ENCODE measurements at places on chromosomes 1 and 21.
A peak's percentile ranks its signal among the peaks of the same experiment; 100 is the strongest.

GRCh38 chr1:103489935-103490334 lies 35.6 kb upstream of the RNPC3 start:
- DNase-seq, result no peak

- DNase-seq, result no peak
These were observed 144.3 kb upstream of the C1orf21 start for GRCh38 chr1:184242507-184242943.

DNA sequence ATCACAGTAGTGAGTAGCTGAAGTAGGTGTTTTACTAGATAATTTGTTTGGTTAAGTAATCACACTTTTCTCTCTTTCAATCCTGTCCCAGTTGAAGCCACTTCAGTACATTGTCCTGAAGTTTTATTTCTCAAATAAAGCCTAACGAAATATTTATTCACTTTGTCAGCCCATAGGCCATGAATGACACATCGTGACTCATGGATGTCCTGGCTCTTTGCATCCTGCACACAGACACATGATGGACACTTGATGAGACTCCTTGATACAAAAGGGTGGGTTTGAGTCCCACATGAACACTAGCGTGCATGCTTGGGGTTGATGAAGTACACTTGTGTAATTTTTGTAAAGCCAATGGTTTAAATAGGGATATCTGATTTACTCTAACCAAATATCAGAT lies 22.7 kb upstream of the LAMC2 start:
- DNase-seq, result no peak

DNA sequence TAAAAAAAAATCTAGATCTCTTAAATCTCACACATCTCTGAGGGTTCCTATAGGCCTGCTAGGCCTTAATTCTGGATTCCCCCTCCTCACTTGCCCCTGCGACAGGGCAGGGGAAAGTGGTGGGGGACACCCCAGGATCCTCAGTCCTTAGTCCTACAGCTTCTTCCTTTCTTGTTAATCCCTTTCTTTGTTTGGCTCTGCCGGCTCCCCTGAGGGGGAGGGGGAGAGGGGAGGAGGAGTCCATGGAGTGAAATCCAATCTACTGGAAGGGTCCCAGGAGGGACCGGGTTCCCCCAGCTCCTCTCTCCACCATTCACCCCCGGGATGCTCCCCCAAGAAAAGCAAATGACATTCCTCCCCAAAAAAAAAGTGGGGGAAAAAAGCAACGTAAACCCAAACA lies 8.5 kb downstream of the MEX3A start:
- peak; percentile 63 for DNase-seq

GRCh38 chr1:151495316-151495715 lies 15.9 kb upstream of the CGN start:
- no peak for DNase-seq

GRCh38 chr1:25137106-25137505 lies 95.2 kb downstream of the SYF2 start:
- no peak for DNase-seq

DNA sequence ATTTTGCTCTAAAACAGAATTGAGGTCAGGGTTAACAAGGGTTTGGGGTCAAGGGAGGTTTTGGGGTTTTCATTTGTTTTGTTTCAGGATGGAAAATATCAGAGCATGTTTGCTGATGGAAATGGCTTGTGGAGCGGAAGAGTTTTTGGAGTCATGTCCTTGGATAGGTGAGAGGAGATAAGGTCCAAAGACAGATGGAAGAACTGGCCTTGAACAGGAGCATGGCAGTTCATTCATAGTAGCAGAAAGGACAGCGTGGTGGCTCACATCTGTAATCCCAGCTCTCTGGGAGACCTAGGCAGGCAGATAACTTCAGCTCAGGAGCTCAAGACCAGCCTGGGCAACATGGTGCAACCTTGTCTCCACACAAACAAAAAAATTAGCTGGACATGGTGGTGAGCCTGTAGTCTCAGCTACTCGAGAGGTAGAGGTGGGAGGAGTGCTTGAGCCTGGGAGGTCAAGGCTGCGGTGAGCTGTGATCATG lies 65.1 kb downstream of the MAB21L3 start:
- DNase-seq, result no peak

DNA sequence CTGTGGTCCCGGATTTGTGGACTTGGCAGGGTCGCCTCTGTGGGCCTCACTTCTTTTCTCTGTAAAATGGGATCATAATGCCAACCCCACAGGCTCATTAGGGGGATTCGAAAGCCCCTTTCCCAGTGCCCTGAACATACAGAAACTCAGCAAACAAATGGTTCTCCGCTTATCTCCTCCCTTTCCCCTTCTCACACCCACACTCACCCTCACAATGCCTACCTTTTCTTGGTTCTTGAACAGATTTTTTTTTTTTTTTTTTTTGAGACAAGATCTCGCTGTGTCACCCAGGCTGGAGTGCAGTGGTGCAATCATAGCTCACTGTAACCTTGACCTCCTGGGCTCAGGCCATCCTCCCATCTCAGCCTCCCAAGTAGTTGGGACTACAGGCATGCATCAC lies 175.7 kb downstream of the KAZN start:
- no peak for DNase-seq

- DNase-seq, result no peak
These were observed 5.9 kb downstream of the CDC14A start for GRCh38 chr1:100358210-100358609.

- peak; percentile 92 for DNase-seq
These were observed 780 bp upstream of the RBM15 start for GRCh38 chr1:110338309-110338885.

DNA sequence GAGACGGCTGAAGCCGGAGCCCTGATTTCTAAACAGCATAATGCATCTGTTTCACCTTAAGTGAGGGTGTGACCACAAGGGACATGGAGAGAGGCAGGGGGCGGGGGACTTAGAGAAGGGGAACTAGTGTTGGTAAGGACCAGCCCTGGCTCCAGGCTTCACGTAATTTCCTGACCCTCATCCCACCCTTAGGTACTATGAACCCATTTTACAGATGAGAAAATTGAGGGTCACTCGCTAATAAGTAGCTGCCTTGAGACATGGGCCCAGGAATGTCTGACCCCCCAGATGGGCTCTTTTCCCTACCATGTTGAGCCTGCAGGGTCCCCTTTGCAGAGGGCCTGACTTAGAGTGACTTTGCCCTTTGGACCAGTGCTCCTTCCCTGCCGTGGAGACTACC lies 4.7 kb downstream of the EPHA8 start:
- DNase-seq, result no peak

- no peak for DNase-seq
These were observed 23.6 kb downstream of the HTR6 start for GRCh38 chr1:19688041-19688842.

- no peak for DNase-seq
These were observed 189.7 kb upstream of the ADGRL4 start for GRCh38 chr1:79196211-79196610.

DNA sequence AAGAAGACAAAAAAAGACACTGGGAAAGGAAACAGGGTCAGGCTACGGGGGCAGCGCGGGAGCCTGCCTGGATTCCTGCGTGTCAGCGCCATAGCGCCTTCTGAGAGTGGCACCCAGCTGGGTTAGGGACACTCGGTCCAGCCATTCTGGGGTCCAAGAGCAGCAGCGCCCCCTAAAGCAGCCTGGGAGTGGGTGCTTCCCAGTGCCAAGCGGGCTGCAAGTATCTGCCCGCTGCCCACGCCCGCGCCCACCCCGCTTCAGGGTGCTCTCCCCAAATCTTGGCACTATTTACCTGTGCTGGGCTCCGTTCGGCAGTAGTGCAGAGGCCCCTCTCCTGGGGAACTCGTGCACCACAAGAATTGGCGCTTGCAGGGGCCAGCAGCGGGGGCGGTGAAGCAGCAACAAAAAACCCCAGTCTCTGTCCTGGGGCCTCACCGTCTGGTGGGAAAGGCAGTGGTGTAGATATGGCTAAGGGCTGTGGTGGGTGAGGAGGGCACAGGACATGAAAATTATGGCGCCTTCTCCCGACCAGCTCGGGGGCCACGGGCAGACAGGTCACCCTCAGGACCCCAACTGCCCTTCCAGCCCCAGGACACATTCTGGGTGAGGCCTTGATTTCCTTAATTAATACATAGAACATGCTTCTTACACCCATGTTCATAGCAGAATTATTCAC lies 24.1 kb upstream of the LBR start:
- DNase-seq, result no peak

GRCh38 chr1:33821291-33821690 lies 42.6 kb upstream of the HMGB4 start:
- no peak for DNase-seq

DNA sequence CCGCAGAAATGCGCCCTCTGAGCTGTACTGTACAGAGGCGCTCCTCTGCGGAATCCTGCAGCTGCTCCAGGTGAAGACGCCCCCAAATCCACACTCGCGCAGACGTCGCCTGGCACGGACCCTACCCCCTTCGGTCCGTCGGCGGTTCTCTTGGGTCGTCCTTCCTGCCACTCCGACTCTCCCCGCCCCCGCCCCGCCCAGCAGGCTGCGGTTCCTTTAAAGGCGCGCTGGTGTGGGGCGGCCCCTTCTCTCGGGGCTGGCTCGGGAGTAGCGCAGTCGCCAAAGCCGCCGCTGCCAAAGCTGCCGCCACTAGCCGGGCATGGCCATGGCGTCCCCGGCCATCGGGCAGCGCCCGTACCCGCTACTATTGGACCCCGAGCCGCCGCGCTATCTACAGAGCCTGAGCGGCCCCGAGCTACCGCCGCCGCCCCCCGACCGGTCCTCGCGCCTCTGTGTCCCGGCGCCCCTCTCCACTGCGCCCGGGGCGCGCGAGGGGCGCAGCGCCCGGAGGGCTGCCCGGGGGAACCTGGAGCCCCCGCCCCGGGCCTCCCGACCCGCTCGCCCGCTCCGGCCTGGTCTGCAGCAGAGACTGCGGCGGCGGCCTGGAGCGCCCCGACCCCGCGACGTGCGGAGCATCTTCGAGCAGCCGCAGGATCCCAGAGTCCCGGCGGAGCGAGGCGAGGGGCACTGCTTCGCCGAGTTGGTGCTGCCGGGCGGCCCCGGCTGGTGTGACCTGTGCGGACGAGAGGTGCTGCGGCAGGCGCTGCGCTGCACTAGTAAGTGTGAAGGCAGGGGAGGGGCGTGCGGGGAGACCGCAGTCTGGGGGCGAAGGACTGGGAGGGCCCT lies at the start of gene RASSF5:
Gene RASSF5, plus strand, starts transcription at position 248 of the 846 bp plus-strand sequence. Its CDS starts 72 bp downstream, at position 320.
- DNase-seq, result peak; percentile 75

GRCh38 chr1:78650114-78650660 lies 556 bp downstream of the IFI44 start:
- DNase-seq, result no peak

GRCh38 chr1:107936498-107937481 lies 28.2 kb downstream of the VAV3 start:
- DNase-seq, result no peak

DNA sequence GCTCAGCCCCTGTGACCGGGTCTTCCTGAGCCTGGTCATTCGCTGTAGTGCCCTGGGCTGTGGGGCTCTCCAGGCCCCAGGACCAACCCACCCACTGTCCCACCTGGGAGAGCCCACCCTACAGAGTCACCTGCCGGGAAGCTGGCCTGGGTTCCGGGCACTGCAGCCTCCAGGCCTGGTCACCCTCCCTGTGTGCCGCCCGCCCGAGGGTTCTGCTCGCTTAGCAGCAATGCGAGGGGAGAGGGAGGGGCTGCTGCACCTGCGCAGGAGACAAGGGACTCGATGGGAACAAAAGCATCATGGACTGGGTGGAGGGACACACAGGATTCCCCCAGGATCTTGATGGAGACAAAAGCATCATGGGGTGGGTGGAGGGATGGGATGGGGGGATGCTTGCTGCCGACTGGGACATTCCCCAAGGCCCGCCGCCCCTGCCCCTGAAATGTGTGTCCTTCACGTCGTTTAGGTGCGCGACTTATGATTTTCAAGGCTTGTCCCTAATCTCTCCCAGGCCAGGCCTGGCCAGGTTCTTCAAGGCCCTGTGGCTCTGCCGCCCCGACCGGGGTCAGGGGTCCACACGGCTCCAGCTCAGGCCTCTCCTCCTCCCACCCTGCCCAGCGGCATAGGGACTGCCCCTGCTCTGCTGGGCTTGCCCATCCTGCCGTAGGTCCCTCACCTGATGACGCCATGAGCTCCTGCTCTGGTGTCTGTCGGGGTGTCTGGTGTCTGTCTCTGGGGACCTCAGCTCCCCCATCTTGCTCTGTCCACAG lies 1.7 kb downstream of the KRTAP10-8 start:
- no peak for DNase-seq

- no peak for DNase-seq
These were observed 321.7 kb upstream of the USP25 start for GRCh38 chr21:15408089-15408488.

- DNase-seq, result no peak
These were observed 3.5 kb upstream of the CD244 start for GRCh38 chr1:160866001-160866694.

DNA sequence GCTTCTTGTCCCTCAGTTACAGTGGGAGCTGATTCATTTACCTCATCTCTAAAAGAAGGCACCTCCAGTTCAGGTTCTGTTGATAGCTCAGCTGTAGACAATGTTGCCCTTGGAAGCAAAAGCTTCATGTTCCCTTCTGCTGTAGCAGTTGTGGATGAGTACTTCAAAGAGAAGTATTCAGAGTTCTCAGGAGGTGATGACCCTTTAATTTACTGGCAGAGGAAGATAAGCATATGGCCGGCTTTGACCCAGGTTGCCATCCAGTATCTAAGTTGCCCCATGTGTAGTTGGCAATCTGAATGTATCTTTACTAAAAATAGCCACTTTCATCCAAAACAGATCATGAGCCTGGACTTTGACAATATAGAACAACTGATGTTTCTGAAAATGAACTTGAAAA lies 4.5 kb downstream of the ZBED6 start:
- DNase-seq, result no peak

GRCh38 chr1:111656086-111657017 lies 36.8 kb downstream of the RAP1A start:
- DNase-seq, result peak; percentile 21

DNA sequence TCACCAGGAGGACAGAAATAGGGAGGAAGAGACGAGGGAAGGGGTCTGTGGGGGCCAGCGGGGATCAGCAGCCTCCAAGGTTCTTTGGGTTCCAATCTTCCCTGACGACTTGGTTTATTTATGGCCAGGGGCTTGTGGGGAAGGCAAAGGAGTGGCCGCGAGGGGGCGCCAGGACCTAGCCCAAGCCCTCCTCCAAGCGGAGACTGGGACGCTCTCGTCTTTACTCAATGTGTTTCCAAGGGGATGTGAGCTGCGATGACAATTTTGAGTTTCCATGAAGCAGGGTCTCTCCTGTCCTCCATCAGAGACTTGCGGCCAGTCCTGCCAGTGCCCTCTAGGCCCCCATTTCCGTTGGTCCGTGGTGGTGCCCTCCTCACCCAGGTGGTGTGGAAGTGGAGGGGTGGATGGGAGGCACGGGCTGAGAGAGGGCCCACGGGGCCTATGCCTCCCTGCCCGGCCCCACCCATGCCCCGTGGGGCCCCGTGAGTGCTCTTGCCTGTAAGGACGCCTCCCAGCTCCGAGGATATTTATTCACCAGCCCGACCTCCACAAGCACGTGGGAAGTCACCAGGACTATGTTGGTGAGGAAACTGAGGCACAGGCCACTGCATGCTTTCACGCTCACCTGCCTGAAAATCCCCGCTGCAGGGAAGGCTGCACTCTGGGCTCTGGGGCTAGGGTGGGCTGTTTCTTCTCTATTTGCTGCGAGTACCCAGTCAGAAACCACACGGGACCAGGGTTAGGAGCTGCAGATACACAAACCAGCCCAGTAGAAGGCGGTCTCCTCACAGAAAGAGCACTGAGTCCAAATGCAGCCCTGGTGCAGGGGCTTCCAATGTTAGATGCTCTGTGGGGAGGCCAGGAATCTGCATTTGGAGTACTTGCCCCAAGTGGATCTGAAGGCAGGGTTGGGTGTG lies 26.5 kb downstream of the DMRTB1 start:
- DNase-seq, result peak; percentile 94
